ENCODE measurements at places on chromosomes 16 and 17.

DNA sequence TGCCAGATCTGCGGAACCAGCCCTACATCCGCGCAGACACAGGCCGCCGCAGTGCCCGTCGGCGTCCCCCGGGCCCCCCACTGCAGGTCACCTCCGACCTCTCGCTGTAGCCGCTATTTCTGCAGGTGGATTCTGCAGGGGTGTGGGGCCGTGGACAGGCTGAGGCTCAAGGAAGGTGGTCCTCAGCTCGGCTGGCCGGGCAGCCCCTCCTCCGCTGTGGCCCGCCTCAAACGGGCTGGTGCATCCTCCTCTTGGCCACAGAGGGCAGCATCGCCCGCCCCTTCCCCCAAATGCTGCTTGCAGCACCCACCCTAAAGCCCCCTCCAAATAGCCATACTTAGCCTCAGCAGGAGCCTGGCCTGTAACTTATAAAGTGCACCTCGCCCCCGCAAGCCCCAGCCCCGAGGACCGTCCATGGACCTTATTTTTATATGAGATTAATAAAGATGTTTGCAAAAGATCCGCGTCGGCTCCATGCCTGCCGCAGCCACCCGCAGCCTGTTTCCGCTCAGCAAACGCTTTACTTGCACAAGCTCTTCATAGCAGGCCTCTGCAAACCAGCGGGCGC lies 14.9 kb downstream of the SPATA32 start:
- peak; percentile 33 for DNase-seq

DNA sequence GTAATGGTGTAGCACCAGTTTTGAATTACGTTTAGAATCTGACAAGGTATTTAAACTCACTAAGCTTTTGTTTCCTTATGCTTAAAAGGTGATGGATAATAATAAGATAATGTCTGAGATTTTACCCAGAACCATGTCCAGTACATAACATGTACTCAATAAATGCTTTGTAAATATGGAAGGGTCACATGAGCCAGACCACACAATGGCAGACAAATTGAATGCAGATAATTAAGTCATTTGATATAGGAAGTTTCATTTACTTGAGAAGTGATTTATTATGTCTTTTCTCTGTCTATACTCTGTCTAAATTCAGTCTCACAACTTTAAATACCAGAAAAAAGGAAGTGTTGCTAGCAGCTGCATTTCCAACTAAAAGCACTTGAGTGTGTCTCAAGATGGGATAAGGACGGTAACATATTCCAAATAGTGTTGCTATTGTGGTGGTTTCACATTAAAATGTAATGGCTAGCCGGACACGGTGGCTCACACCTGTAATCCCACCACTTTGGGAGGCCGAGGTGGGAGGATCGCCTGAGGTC lies 52.5 kb upstream of the DHX40 start:
- peak; percentile 18 for DNase-seq

GRCh38 chr16:804193-805048 lies 3.9 kb upstream of the GNG13 start:
- no peak for DNase-seq

GRCh38 chr17:50635982-50636803 lies 1.5 kb downstream of the ABCC3 start:
- DNase-seq: no peak

DNA sequence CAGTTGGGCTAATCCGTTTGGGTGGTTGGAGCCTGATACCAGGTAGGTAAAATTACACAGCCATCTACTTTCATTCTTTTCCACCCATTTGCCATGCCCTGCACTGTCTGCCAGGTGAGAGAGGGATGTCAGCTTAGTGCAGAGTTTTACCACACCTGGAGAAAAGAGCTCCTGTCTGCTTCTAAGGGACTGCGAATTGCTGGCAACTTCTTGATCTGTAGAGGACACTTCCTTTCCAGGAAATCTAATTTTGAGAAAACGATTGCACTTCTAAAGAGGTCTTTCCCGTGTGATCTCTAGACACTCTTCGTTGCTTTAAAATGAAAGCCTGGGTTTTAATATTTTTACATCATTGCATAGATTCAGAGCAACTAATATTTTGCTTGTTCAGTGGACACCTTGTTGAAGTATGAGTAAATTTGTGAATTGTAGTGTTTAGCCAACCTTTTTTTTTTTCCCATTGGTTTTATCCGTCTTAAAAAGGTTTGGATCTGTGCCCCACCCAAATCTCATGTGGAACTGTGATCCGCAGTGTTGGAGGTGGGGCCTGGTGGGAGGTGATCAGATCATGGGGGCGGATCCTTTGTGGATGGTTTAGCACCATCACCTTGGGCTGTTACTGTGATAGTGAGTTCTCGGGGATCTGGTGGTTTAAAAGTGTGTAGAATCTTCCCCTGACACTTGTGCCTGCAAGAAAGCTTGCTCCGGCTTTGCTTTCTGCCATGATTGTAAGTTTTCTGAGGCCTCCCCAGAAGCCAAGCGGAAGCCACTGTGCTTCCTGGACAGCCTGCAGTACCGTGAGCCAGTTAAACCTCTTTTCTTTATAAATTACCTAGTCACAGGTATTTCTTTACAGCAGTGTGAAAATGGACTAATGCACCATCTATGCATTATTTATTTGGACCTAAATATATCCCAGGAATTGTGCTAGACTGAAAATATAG lies 104.6 kb downstream of the PRKCA start:
- DNase-seq: no peak

- DNase-seq: no peak
Measured at GRCh38 chr17:74904687-74905409, 11.4 kb upstream of the FADS6 start.

DNA sequence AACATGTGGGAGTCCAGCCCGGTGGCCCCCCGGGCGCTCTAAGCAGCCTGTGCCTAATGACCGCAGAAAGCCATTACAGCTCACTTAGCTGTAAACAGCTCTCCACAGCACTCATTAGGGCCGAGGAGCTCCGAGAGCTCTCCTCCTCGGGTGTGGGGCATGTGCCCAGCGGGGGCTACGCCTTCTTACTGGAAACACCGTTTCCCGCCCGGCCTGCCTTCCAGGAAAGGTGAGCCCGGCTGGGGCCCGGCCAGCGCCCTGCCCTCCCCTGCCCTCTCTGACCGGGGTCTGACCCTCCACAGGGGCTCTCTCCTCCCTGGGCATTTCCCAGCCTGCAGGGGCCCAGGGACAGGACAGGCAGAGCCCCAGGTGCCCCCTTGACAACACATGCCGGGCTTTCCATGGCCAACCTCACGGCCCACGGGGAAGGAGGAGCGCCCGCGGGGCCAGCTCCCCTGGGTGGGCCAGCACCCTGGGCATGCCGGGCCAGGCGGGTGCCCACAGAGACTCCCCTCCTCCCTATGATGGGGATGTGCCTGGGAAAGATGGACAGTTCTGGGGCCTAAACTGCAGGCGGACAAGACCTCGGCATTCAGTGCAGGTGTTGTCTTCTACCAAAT lies 72.6 kb downstream of the SDK2 start:
- no peak for DNase-seq

GRCh38 chr16:20865420-20866131 lies 34.6 kb downstream of the DCUN1D3 start:
- peak; percentile 28 for DNase-seq

GRCh38 chr17:49490276-49490675 lies 4.8 kb upstream of the NGFR start:
- DNase-seq: no peak

DNA sequence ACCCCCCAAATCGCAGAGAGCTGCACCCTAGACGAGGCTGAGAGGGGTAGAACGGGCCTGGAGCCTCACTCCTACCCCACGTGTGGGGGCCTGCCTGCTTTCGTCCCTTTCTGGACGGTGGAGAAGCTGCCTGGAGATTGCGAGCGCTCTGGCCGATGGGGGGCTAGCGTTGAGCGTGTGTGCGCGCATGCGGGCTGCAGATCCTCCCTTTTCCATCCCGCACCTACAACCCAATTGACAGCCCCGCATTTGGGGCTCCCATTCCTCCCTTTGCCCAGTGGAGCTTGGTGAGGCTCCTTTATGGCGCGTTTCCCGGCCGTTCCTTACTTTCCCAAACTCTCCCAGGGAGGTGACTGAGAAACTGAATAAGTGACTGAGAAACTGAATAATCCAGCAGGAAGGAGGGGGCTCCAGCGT lies 907 bp upstream of the ESRP2 start:
- no peak for DNase-seq

- DNase-seq: no peak
Measured at GRCh38 chr17:21517538-21518293, 141.6 kb downstream of the KCNJ12 start.

DNA sequence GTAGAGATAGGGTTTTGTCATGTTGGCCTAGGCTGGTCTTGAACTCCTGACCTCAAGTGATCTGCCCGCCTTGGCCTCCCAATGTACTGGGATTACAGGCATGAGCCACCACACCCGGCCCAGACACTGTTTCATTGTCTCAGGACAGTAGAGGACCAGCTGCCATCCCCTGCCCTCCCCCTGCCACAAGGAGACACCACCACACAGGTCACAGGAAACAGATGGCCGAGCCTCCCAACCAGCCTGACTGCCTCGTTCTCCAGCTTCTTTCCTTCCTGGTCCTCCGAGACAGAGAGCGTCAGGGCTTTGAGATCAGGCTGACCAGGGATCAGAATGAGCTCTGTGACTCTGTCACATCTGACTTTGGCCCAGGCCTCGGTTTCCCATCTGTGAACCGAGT lies 20.8 kb upstream of the RNPS1 start:
- no peak for DNase-seq
